ENCODE measurements at places on chromosomes 7 and 10. TPM values are rescaled to one million over a fixed set of nuclear protein-coding genes. Genes with fewer than 3 reads are reported as not detected.

Gene KLLN
- not detected for total RNA-seq

Gene KLF14
- 0.86 TPM for total RNA-seq

- DNase-seq: no peak
These were observed 18.6 kb downstream of the COBL start for GRCh38 chr7:51297986-51298385.

Gene CYP3A7
- not detected for total RNA-seq

- DNase-seq: peak; percentile 99
These were observed 64.6 kb upstream of the STEAP1B start for GRCh38 chr7:22564511-22565045.

DNA sequence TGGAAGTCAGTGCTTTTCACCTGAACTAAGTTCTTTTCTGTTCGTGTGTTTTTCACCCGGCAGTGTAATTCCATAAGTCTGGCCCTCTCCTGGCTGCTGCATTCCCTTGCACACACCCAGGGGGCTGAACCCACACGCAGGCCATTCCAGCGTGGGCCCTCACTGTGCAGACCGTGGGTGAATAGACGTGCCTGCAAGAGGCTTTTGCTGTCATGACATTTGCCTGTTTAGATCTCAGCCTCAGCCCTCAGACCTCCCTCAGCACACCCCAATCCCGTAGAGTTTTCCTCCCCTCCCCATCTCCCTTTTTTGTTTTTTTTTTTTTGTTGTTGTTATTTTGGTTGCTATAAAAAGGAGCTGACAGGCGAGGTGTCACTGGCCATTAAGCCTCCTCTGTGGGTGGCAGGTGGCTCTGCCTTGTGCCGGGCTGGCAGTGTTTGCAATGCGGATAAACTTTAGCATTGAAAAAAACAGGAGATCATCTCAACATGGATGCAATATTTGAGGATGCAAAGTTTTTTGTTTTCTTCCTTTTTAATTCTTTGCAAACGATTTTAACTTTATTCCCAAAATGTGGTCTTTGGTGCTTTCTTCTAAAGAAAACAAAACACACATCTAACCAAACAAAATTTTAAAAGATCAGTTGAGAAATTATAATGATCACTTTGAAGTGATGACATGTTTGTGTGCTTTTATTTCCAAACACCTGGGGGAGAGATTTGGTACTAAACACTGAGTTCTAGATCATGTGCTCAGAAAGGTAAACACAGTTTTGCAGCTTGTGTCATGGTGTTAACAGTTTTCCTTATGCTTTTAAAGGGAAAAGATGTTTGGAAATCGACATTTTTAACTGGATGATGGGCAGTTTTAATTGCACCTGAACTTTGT, 58.8 kb downstream of the WDR37 start:
- DNase-seq: no peak

Gene COL1A2
- 732 TPM for total RNA-seq

DNA sequence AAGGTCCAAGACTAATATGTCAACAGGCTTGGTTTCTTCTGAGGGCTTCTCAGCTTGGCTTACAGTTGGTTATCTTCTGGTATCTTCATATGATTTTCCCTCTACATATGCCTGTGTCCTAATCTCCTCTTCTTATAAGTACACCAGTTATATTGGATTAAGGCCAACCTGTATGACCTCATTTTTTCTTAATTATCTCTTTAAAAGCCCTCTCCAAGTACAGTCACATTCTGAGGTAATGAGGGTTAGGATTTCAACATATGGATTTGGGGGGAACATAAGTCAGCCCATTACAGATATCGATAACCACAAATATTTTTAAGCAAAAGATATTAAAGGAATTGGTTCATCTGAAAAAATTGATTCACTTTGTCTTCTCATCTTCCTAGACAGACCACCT, 49.2 kb downstream of the IQUB start:
- DNase-seq: no peak

- no peak for DNase-seq
These were observed 5.3 kb downstream of the FGF8 start for GRCh38 chr10:101770331-101771215.

- DNase-seq: peak; percentile 36
These were observed 750 bp upstream of the CDK14 start for GRCh38 chr7:90595342-90595800.

Gene CTAGE4
- 0.09 TPM for total RNA-seq

- no peak for DNase-seq
These were observed 41.9 kb downstream of the AUTS2 start for GRCh38 chr7:69640216-69640615.

- no peak for DNase-seq
These were observed 27.0 kb upstream of the BMS1 start for GRCh38 chr10:42755556-42756093.

- DNase-seq: no peak
These were observed 68.1 kb downstream of the CALN1 start for GRCh38 chr7:72343991-72344390.

- DNase-seq: no peak
These were observed 101.3 kb downstream of the TWIST1 start for GRCh38 chr7:19016140-19016539.
